HS-27A (cell line): ENCODE measurements at places on chromosomes 3 and 15.

GRCh38 chr3:193640165-193640715, 47.2 kb downstream of the OPA1 start:
- DNase-seq: no peak

- no peak for DNase-seq
These were observed 405.0 kb upstream of the IL12A start for GRCh38 chr3:159583662-159584061.

- DNase-seq: no peak
These were observed 87.2 kb downstream of the TJP1 start for GRCh38 chr15:29734917-29735572.

GRCh38 chr15:58980351-58980939, 7.0 kb upstream of the RNF111 start:
- DNase-seq: no peak

DNA sequence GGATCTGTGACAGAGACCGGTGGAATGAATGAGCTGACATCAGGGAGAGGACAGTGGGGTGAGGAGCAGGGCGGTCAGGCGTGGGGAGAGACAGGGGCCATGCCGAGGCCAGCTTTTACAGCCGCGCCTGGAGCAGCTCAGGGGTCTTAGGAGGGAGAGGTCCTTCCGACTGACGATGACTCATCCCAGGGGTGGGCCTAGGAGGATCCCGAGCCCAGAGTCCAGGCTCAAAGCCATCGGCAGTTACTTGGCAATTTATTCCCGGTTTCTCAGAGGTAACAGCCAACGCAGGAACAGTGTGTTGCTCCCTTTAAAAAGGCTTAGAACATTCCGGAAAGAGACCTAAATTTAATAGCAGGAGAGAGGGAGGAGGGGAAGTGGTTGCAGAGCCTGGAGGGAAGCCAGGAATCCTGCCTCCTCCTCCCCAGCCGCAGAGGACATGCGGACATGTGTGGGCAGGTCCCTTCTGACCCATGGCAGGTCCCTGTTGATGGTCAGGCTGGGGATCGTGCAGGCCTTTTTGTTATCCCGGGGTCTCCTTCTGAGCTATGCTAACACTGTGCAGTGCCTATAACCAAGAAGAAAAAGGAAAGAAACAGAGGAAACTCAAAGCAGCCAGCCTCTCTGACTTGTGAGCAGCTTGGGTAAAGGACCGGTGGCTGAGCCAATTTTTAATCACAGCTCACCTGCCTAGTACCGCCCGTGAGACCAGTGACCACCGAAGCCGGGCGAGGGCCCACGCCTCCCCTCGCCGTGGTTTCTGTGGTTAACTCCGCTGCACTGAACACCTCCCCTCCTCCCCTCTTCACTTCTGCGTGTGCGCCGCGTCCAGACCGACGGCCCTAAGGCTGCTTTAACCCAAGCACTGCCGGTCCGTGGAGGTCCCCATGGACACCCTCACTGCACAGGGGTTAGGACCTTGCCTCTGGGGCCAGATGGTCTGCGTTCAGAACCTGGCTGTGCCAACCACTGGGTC, 392.4 kb upstream of the PROK2 start:
- no peak for DNase-seq

- DNase-seq: no peak
These were observed 173.5 kb downstream of the KLF13 start for GRCh38 chr15:31499953-31500765.

DNA sequence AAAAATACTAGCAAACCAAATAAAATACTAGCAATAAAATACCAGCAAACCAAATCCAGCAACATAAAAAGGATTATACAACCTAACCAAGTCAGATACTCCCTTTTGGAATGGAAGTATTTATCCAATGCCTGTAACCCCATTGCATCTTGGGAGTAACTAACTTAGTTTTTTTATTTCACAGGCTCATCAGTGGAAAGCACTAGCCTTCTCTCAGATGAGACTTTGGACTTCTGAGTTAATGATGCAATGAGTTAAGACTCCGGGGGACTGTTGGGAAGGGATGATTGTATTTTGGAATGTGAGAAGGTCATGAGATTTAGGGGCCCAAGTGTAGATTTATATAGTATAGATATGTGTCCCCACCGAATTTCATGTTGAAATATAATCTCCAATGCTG, 41.2 kb downstream of the POLQ start:
- DNase-seq: no peak

DNA sequence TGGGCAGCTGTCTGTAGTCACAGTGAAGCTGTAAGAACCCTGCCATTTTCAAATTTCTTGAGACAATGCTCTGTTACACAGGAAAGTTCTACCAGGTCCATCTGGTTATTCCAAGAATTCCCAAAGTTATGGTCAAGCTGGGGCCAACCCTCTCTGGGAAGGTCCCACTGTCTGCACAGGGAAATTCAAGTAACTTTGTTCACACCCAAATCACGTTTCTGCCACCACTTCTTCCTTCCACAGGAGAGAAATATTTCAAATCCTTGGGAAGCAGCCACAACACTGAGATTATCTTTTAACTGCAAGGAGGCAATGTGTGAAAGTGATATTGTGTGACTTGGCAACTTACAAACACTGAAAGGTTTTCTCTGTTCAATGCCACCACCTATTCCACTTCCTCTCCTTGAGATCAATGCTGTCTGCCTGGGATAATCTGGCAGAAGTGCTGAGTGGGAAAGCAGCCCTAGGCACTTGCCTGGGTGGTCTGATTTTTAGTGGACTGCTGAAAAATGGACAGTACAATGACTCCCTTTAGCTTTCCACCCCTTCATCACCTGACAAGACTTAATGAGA, 5.6 kb downstream of the SCAMP2 start:
- no peak for DNase-seq

- DNase-seq: no peak
These were observed 11.7 kb downstream of the LRIG1 start for GRCh38 chr3:66489115-66489514.

DNA sequence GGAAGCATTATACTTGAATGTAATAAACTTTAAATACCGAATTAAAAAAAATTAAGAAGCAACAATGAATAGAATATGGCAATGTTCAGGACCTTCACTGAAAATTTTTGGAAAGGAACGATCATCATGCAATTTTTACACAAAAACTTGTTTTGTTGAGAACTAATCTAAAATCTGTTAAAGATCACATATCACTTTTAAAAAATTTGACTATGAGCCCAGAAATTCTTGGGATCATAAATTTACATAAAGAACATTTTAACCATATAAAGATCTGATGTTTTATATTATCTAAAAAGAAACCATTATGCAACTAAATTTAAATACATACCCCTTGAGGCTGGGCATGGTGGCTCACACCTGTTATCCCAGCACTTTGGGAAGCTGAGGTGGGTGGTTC, 76.2 kb upstream of the MELTF start:
- DNase-seq: no peak

- no peak for DNase-seq
These were observed 34.9 kb upstream of the TTBK2 start for GRCh38 chr15:42955518-42955917.

DNA sequence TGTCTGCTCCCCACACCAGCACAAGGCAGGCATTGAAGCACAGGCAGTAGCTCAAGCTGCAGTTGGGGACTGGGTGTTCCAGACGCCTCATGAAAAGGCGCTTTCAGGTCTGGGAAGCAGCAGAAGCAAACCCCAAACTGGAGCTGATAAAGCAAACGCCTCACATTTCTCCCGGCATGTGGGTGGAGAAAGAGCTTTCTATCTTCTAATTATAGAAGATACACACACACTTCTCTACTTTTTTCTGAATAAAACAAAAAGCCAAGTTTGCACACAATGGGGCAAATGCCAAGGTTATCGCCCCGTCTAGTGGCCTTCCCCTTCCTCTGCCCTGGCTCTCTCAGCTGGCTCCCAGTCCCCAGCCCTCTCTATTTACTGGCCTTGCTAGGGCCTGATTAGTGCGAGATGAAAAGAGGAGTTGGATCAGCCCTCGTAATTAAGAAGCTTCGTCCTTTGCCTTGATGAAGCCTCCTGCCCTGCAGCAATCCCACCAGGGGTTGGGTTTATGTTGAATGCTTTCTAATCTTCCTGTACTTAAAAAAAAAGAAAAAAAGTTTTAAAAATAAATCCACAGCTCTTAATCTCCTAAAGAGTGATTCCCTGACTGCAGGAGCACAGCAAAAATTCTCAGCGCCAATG, 120.2 kb downstream of the MEGF11 start:
- DNase-seq: no peak

DNA sequence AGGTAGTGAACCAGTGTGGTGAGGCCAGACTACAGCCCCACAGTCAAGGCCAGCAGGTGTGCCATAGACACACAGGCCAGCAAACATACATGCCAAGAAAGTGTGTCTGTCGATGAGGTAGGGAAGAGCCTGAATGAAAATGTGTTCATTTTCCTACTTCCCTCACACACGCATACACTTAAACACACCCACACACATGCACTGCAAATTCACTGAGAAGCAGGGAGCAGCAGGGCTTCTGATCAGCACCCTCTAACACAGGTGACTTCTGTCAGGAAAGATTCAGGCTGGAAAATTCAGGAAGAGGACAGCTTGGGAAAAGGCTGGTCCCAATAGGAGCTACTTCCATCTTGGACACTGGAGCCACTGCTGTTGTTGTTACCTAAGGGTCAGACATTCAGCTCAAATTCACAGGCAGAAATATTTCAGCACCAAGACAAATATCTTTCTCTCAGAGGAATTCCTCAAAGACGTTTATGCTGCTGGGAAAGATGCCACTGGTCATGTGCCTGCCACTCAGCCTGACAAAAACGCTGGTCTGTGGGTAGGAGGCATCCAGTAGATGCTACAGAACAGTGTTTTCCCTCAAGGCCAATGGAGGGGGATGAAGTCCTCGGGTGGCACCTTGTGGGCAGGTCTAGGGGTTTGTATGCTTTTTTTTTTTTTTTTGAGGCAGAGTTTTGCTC, 40.9 kb upstream of the LARS2 start:
- DNase-seq: no peak
